AG09319 (cell line): ENCODE measurements at places on chromosomes 16 and 17.

DNA sequence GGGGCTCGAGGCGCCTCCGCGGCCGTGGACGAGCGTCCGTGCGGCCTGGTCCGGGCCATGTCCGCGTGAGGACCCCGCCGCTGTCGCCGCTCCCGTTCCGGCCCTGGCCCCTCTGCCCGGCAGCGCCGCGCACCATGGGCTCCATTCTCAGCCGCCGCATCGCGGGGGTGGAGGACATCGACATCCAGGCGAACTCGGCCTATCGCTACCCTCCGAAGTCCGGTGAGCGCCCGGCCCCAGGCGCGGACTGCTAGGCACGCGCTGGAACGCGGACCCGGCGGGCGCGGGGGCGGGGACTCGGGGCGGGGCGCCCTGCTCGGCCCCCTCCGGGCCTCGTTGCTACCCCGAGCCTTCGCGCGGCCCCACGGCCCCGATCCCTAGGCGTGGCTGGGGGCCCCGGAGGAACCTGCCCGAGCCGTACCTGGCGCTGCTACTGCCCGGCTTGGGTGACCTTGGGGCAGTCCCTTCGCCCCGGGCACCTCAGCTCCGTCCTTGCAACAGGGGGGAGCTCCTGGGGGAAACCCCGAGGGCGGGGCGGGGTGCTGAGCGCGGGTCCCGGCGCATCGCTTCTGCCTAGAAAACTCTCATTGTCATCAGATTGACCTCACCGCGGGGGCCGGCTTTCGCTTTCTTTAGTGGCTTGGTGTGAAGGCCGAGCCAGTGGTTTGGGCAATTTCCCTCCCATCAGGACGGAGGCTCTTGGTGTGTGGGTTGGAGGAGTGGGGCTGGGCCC lies 367 bp downstream of the MGRN1 start:
- DNase-seq = no peak

DNA sequence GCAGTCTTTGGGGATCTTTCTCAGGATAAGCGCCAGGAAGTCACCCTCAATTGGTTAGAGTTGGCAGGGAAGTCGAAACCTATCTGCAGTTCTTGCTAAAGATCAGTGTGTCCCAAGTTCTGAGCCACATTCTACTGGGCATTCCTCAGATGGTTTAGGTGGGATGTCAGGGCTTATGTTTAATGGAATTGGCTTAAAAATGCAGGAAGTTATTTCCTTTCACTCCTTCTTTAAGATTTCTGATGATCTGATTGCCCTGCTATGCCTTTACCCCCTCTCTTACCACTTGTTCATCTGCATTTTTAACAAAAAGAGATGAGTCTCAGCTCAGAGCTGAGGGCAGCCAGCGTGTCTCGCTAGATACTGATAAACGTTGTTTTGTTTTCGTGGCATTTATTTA lies 30.8 kb downstream of the FOXL1 start:
- DNase-seq = peak; percentile 79

GRCh38 chr16:27446721-27447120 lies 44.7 kb downstream of the IL21R start:
- no peak for DNase-seq

DNA sequence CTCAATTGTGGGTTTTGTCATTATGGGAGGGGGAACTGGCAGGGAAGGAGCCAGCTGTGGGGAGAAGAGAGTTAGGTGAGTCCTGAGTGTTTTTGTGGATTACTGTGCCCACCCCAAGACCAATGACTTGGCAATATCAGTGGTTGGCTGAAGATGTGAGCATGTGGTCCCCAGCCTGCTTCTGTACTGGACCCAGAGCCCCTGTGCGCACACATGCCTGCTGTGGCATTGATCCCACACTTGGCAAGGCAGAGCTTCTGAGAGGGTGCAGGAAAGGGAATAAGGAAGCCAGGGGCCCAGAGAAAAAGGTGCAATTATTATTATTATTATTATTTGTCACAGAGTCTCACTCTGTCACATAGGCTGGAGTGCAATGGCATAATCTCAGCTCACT lies 1.3 kb downstream of the PRAC1 start:
- DNase-seq = no peak

DNA sequence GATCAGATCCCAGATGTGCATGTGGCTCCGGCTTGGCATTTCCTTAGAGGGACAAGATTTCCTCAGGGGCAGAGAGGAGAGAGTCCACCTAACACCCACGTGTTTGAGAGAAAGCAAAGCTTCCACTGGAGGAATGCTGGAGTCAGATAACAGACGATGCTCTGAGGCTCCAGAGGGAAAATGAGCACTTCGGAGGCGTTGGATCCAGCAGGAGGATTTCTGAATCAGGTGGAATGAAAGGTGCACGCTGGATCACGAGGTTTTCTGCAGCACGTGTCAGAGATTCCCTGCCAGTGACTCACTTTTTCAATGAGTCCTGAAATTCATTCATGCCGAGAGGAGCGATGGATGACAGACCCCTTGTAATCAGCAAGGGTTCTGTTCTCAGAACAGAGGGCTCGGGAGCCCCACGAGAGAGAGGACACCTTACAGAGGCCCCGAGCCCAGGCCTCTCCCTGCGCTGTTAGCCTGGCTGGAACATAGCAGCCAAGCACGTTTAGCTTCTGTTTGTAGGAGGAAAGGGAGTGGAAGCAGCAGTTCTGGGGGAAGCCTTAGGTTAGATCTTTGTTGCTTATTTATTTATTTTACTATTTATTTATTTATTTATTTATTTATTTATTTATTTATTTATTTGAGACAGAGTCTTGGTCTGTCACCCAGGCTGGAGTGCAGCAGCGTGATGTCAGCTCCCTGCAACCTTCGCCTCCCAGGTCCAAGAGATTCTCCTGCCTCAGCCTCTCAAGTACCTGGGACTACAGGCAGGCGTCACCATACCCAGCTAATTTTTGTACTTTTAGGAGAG lies 49.3 kb upstream of the JPH3 start:
- DNase-seq = no peak

- no peak for DNase-seq
Measured at GRCh38 chr17:34478244-34478643, 101.1 kb upstream of the TMEM132E start.

- DNase-seq = no peak
Measured at GRCh38 chr16:23407436-23408127, 45.4 kb downstream of the COG7 start.

DNA sequence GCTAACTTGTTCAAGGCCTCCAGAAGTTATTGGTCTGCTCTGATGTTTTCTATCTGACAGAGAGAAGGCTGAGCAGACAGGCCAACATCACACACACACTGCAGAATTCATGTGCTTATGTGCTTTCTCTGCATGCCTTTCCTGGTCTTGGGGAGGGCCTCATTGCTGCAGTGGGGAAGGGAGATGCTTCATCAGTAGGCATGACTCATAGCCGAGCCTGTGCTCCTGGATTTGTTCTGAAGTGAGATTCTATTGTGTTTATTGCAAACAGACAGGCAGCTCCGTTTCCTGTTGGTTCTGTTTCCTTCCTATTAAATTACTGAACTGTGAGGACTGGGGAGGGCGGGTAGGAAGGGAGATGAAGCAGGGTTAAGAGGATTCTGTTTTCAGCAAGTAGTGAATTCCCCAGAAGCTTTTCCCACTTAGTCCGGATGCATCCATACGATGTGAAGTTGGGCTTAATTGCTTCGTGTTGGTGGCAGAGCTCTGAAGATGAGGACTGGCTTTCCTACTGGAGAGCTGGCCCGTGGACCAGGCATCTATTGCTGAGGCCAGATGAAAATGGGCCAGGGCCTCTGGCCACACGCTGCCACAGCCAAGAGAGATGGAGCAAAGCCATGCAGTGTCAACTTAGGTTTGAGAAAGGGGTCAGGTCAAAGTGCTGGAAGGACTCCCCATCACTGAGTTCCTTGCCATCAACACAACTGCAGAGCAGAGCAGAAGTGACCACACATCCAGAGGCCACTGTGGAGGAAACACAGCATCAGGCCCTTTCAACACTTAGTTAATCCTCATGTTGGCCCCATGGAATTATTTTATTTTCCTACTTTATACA lies 179.3 kb downstream of the UTP18 start:
- no peak for DNase-seq

- DNase-seq = no peak
Measured at GRCh38 chr17:64036198-64036922, 15.9 kb upstream of the ICAM2 start.

DNA sequence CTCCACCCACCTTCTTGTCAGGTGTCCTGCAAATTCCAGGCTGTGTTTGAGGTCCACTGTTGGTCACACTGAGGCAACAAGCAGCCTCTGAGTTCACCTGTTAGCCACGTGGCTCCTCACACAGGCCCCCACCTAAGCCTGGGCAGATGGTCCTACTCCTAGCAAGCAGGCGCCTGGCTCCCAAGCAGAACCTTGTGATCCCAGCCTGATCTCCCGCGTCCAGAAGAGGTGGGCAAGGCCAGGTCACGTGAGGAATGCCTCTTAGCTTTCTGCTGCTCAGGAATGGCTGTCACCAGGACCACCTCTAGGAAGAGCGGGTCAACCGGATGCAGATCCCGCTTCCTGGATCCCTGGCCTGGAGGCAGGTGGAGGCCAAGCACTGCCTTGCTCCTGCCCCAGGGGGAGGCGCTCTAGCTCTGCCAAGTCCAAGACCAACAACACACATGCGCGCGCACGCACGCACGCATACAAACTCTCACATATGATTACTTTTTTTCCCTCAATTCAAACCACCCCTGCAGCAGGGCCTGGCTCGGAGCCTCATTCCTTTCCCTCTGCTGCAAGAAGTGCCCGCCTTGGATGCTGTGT lies 9.5 kb downstream of the CYB561 start:
- no peak for DNase-seq

DNA sequence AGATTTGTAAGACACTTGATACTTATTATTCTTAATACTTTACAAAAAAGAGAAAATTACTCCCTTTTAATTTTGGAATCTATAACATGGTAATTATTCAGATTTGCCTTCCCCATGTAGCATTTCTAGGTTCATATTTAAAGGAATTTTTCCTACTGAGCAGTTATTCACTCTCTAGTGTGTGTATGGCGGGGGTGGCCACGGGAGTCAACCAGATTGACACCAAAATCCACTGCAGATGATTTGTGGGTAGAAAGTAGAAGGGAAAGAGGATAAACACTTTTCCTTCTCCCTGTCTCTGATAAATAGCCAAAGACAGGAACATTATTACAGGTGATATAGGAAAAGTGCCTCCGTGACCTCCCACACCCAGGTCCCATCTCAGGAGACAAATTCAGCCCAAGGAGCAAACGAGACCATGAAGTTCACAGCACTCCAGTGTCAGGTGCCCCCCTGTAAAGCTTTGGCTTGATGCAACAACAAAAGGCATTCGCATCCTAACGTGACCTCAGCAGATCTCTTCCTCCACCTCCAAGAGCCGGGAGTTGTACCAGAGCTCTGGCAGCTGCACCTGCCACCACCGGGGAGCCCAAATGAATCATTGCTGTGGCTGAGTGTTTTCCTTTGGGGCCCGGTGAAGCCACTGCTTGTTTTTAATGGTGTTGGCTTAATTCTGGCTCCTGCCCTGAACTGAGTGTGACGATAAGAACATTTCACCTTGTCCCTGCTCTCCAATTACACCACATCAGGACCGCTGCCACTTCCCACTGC lies 92.7 kb upstream of the NOL11 start:
- no peak for DNase-seq
